Fibroblast of skin of left quadriceps (primary cell): ENCODE measurements at places on chromosomes 11 and 22.

GRCh38 chr11:118213781-118214180 is 11.0 kb downstream of the JAML start:
- no peak for DNase-seq

- DNase-seq, result no peak
Measured at GRCh38 chr22:41239443-41240128, 1.1 kb downstream of the CHADL start.

DNA sequence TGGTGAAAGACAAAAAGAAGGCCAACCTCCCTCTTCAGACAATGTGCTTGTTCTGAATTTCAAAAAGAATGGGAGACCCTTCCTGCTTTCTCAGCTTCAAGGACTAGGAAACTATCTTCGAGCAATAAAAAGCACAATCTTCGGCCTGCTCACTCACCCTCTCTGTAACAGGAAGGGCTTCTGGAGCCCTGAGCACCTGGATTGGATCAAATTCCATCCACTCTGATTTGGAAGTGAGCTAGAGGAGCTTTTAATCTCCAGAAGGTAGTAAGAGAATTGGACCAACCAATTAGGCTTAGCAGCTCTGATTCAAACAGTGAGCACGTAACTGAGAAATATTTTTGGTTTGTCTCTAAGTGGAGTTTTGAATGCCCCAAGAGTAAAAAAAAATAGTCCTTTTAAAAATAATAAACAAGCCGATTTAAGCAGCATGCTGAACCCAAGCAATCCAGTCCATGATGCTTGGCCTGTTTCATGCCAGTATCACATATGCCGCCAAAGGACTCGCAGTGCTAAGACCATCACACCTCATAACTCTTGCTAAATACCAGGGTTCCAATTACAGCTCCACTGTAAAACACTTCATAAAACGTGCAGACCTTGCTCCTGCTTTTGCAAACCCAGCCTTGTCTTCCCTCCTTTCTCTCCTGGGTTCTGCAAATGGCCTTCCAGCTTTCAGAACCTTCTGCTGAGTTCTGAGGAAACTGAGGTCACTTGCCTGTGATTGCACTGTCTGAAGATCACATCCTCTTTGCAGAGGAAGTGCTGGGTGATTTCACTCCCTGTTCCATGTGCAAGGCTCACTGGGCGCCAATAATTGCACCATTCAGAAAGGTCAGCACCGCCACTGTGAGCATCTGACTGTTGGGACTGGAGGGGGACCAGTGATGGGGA is 74.4 kb downstream of the SLC1A2 start:
- DNase-seq, result no peak

DNA sequence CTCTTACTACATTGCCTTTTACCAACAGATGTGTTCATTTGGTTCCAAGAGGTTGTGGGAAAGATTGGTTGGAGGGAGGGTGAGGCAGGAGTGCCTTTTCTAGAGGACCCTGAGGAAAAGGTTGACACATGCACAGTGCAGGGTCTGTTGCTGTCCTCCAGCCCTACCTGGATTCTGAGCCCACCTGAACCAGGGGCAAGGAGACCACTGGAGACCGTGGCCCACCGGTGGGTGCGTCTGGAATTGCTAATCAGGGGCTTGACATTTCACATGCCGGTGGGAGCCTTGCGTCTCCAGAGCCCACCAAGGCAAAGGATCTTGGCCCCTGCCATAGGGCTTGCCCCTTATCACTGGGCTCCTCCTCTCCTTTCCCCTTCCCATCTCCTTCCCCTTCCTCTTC is 80.4 kb upstream of the ZBED5 start:
- DNase-seq, result no peak

GRCh38 chr11:10561043-10561818 is 7.2 kb downstream of the LYVE1 start:
- no peak for DNase-seq

DNA sequence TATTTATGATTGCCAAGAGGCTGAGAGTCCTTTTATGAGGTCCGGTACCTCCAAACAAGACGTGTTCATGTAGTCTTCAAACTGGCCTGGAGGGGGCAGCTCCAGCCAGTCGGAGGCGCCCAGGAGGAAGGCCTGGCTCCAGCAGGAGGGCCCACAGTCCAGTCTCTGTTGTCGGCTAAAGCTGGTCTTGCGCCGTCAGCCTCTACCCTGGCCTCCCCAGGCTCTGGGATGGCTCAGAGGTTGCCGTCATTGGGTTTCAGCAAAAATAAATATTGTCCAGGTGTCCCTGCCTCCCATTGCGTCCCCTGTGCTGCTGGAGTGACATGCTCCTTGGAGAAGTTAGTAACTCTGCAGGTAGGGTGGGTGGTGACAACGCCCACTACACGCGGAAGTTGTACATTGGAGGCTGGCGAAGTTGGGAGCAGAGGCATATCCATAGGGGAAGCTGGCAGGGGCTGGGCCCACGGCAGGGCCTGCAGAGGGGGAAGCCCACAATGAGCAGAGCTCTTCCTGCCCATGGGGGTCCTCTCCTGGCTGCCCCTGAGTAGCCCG is 1.0 kb upstream of the SLC25A1 start:
- DNase-seq, result peak; percentile 39

GRCh38 chr22:42185915-42186439 is 55.4 kb upstream of the CYP2D6 start:
- no peak for DNase-seq

GRCh38 chr22:49582678-49583077 is 245.0 kb downstream of the BRD1 start:
- no peak for DNase-seq

DNA sequence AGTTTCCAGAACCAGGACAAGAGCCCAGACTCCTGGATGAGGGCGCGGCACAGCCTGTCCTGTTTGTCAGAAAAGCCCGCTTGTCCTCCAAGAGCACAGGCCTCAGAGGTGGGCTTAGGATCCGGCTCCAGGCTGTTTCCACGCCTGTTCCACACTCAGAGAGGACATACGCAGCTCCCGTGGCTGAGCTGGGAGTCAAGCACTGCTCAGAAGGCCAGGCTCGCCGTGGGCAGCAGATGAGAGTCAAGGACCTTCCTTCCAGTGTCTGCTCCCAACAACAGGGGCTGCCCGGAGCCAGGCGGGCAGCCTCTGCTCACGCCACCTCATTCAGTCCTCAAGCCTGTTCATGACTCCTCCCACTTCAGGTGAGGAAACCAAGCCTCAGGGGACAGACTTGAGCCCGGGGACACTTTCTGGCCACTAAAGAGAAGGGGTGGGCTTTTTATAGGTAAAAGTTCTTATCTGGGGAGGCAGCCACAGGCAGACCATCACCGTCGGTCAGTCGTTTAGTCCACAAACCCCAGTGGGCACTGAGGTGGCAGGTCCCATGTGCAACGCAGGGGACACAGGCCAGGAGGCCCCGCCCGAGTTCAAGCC is 3.8 kb downstream of the CYB5R3 start:
- no peak for DNase-seq

GRCh38 chr11:45885274-45885920 is at the start of gene MAPK8IP1:
MAPK8IP1 (plus strand) TSS chr11:45885651; CDS start chr11:45885821, 170 bp downstream.
- DNase-seq, result no peak

DNA sequence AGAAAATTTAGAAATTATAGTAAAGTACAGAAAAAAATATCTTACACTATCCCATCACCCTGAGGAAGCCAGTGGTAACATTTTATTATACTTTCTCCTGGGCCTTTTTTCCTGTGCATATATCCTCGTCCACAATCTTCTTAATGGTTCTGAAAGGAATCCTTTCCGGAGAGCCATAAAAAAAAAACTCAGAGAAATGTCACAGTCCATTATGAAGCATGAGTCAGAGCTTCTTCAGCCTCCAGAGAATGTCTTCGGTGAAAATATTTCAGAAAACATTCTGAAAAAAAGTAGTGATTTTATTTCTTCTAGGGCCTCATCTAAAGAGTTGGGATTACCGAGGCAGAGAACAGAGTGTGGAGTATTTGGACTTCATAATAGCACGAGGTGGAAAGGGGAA is 163.4 kb downstream of the INSC start:
- no peak for DNase-seq

- DNase-seq, result no peak
Measured at GRCh38 chr11:92550411-92550810, 325.8 kb downstream of the FAT3 start.

- no peak for DNase-seq
Measured at GRCh38 chr11:441043-441417, 781 bp downstream of the ANO9 start.

GRCh38 chr11:61874377-61874809 is 17.0 kb downstream of the FADS3 start:
- DNase-seq, result no peak

DNA sequence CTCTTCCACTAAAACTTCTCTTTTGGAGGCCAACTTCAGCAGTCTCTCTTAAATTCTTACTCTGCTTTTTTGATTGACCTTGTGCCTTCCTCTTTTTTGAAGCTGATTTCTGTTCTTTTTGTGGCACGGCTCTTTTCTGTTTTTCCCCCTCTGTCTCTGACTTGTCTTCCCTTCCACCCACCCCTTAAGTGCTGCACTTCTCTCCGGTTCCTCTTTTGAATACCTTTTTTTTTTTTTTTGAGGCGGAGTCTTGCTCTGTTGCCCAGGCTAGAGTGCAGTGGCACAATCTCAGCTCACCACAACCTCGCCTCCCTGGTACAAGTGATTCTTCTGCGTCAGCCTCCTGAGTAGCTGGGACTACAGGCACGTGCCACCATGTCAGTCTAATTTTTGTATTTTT is 211.9 kb downstream of the BLID start:
- no peak for DNase-seq

DNA sequence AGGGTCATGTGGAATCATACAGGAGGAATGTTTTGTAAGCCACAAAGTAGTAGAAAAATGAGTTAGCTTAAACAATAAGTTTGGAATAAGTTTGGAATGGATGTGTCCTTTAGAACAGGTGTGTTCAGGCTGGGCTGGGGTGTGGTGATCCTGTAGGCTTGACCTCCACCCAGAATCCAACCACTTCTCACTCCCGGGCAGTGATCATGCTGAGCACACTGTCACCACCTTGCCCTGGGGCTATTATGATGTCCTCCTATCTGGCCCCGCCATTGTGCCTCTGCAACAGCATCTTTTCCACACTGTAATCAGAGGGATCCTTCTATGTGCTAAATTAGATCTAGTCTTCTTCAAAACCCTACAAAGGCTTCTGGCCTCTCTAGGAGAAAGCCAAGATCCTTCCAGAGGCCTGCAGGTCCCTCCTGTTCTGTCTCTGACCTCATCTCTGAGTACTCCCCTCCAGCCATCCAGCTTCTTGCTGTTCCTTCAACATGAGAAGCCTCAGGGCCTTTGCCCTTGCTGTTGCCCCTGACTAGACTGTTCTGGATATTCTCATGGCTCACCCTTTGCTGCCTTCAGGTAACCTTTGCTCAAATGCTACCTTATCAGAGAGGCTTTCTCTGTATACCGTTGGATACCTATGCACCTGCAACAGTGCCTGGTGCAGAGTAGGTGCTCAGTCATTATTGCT is 18.8 kb upstream of the ACCSL start:
- no peak for DNase-seq

- no peak for DNase-seq
Measured at GRCh38 chr11:8714622-8715225, 32.1 kb downstream of the RPL27A start.

DNA sequence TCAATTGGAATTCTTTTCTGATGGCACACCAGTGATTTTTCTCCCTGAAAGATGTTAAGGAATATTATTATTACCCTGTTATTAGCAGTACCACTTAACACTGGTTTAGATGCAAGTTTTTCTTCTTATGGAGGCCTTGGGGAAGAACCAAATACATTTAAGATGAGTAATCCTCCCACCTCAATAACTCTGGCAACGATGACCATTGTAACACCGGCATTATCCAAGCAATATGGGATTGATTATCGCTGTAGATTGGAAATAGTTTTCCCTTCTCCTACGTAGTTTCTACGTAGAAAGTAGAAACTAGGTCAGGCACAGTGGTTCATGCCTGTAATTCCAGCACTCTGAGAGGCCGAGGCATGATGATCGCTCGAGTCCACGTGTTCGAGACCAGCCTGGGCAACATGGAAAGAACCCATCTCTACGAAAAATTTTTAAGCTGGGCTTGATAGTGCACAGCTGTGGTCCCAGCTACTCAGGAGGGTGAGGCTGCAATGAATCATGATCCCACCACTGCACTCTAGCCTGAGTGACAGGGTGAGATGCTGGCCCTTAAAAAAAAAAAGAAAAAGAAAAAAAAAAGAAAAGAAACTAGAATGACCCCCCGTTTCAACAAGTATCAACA is 45.5 kb downstream of the PACSIN2 start:
- peak; percentile 94 for DNase-seq

GRCh38 chr11:129319201-129319600 is 56.4 kb upstream of the BARX2 start:
- no peak for DNase-seq

GRCh38 chr11:67306769-67307544 is 3.6 kb downstream of the SSH3 start:
- DNase-seq, result no peak

- no peak for DNase-seq
Measured at GRCh38 chr11:5383576-5383975, at the start of gene OR51M1. OR51M1 (plus strand) TSS chr11:5383812; CDS start chr11:5389399, 5,587 bp downstream.

DNA sequence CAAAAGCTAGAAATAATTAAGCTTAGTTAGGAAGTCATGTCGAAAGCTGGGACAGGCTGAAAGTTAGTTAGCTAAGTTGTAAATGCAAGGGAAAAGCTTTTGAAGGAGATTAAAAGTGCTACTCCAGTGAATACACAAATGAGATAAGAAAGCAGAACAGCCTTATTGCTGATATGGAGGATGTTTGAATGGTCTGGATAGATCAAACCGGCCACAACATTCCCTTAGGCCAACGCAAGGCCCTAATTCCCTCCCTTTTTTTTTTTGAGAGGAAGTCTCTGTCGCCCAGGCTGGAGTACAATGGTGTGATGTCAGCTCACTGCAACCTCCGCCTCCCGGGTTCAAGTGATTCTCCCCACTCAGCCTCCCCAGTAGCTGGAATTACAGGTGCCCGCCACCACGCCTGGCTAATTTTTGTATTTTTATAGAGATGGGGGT is 23.3 kb upstream of the WEE1 start:
- DNase-seq, result no peak

DNA sequence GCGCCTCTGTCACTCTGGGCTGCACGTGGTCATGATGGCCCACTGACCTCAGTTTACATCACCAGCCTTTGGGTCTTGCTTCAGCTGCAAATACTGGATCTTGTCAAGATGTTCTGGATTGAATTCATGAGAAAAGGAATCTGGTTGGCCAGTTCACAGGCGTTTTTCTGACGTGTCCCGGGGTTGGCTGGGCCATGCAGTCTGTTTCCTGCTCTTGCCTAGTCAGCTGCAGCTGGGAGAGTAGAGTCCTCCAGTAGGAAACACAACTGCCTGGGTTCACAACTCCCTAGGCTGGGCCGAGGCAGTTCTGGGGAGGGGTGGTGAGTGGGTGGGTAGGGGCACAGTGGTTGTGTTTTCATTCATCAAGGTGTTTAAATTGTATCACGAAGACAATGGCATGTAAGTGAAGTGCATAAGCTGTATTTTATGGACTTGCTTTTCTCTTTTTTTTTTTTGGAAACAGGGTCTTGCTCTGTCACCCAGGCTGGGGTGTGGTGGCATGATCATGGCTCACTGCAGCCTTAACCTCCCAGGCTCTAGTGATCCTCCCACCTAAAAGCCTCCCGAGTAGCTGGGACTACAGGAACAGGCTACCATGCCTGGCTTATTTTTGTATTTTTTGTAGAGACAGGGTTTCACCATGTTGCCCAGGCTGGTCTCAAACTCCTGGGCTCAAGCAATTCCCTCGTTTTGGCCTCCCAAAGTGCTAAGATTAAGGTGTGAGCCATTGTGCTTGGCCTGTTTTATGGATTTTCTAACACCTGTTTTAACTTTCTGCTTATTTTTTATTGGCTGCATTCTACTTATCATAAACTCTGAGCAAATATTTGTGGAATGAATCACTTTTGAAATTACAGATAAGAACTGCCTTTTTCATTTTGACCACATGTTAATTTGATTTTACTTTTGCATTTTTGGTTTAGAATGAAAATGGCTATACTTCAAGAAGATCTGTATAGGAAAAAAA is 54.0 kb upstream of the PITPNB start:
- no peak for DNase-seq

- DNase-seq, result no peak
Measured at GRCh38 chr11:11498195-11498594, 123.6 kb downstream of the GALNT18 start.
